Fibroblast of skin of left quadriceps (primary cell): ENCODE measurements at places on chromosomes 4 and X.

DNA sequence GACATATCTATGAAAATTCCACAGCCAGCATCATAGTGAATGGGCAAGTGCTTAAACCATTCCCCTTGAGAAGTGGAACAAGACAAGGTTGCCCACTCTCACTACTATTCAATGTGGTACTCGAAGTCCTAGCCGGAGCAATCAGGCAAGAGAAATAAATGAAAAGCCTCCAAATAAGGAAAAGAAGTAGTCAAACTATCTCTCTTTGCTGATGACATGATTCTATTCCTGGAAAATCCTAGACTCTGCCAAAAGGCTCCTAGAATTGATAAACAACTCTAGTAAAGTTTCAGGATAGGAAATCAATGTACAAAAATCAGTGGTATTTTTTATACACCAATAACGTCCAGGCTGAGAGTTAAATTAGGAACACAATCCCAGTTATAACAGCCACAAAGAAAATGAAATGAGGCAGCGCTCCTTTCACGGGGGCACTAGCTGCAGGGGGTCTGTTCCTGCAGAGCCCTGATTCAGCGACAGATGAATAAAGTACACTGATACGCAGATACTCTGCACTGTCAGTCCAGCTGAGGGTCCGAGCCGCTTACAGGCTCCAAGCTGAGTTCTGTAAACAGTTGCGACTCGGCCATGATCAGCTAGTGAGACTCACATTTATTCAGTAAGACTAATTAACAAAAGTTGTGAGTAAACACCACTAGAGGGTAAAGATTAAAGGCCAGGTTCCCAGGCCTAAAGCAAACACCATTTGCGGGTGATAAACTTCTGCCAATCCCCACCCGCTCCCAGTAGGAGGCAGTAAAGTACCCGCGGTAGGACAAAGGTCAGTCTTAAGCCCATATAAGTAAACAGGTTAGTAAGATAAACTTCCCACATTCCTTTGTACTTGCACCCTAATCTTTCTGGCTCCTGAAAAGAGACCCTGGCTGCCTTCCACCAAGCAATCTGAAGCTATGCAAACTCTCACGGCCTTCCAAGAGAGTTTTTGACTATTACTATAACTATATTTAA lies 290.6 kb upstream of the GRID2 start:
- no peak for DNase-seq

GRCh38 chr4:132662456-132662855 lies 486.6 kb upstream of the PCDH10 start:
- DNase-seq = no peak

DNA sequence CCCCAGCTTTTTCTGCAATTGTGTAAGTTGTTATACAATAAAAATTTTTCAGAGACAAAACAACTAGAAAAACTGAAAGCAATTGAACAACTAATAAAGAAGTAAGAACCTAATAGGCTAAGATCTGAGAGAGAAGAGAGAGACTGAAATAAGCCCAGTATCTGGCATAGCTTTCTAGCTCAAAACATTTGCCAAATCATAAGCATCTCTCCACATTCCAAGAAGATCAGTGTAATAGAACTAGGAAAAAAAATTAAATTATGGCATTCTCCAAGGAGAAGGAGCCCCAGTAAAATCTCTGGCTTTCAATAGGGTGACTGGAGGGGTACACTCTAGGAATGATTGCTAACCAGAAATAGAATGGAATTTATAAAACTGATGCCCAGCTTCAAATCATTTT lies 19.0 kb upstream of the PPP3CA start:
- peak; percentile 10 for DNase-seq

DNA sequence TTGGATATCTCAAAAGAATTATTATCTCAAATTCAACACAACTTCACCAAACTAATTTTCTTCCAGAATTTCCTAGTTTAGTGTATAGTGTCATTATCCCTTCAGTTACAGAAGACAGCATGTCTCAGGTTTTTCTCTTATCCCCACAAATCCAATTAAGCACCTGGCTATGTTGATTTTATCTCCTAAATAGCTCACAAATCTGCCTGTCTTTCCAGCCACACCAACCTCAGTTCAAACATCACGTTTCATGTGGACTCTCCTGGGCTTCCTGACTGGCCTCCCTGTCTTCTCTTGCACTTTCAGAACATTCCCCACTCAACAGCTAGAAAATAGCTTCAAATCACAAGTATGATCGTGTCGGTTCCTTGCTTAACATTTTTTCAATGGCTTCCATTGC lies 14.8 kb downstream of the STK32B start:
- DNase-seq = no peak

- DNase-seq = peak; percentile 37
Measured at GRCh38 chr4:122716825-122717448, 15.6 kb upstream of the BBS12 start.

- DNase-seq = no peak
Measured at GRCh38 chr4:182846036-182846435, 71.2 kb downstream of the DCTD start.

DNA sequence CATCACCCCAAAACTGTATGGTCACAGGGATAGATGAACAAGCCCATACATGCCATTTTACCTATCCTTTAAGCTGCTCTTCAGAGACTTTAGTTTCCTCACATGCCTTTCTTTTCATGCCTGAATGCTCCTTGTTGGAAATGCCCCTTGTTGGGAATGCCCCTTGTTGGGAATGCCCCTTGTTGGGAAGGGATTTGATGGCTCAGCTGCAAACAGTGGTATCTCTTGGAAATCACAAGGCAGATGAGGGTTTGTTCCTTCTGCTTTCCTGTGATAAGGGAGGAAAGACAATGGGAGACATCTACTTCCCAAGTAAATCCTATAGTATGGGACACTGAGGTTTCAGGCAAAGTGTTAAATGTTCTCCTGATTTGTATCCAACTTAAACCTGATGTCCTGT lies 11.5 kb downstream of the CXCL2 start:
- no peak for DNase-seq

GRCh38 chr4:178784491-178784890 lies 1342.3 kb upstream of the AGA start:
- DNase-seq = no peak
